ENCODE measurements at places on chromosomes 13 and 19.

GRCh38 chr13:74000876-74001275 is 133.3 kb downstream of the KLF12 start:
- no peak for DNase-seq

DNA sequence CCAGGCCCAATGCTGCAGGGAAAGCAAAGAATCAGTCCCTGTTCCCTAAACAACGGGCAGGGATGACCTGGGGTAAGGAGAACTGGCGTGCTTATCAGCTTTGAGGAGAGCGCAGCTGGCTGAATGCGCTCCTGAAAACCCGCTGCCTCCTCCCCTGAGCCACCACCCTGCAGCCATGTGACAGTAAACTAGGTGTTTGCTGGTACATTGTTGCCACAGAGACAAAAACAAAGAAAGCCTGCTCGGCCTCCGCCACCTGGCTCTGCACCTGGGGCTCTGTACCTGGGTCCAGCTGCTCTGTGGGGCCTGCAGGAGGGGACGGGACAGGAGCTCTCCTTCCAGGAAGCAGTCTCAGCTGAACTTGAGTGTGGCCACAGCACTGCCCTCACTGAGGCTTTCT is 21.8 kb downstream of the MCF2L start:
- no peak for DNase-seq

GRCh38 chr13:66586489-66586888 is 643.6 kb downstream of the PCDH9 start:
- peak; percentile 63 for DNase-seq

GRCh38 chr13:24307211-24308067 is 1.9 kb upstream of the C1QTNF9 start:
- DNase-seq = no peak

GRCh38 chr13:81048026-81048461 is 707.1 kb upstream of the SPRY2 start:
- no peak for DNase-seq
